ENCODE measurements at places on chromosomes 4 and X.

DNA sequence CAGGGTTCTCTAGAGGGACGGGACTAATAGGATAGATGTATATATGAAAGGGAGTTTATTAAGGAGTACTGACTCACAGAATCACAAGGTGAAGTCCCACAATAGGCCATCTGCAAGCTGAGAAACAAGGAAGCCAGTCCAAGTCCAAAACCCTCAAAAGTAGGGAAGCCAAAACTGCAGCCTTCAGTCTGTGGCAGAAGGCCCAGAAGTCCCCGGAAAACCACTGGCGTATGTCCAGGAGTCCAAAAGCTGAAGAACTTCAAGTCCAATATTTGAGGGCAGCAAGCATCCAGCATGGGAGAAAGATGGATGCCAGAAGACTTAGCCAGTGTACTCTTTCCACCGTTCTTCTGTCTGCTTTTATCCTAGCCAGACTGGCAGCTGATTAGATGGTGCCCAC, 227.2 kb downstream of the KCTD8 start:
- DNase-seq: no peak

DNA sequence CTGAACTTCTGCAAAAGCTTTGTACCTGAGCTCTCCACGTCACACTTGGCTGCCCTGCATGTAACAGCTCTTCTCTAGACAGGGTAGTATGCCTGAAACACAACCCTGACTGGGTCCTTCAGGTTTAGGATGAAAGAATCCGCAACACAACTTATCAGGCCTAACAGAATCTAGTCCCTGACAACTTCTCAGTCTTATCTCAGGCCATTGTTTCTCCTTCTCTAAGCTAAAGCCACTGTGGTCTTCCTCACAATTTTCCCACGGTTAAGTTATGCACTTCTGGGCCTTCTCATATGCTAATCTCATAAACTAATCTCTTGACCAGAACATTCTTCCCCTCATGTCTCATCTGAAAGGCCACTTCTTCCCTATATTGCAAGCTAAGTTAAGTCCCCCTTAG, 10.8 kb upstream of the TMPRSS11B start:
- no peak for DNase-seq

GRCh38 chrX:122641136-122641535, 542.9 kb upstream of the GRIA3 start:
- DNase-seq: no peak

DNA sequence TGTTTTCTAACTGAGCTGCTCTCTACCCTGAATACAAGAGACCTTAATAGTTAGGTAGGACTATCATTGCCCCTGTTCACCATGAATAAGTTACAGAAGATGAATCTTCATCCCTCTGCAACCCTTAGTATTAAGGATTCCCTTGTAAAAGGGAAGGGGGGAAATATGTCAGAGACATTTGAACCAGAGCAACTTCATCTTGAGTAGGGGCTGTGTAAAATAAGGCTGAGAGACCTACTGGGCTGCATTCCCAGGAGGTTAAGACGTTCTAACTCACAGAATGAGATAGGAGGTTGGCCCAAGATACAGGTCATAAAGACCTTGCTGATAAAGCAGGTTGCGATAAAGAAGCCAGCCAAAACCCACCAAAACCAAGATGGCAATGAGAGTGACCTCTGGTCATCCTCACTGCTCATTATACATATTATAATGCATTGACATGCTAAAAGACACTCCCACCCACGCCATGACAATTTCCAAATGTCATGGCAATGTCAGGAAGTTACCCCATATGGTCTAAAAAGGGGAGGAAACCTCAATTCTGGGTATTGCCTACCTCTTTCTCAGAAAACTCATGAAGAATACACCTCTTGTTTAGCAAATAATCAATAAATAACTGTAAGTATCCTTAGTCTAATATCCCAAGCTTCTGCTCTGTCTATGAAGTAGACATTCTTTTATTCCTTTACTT, 19.5 kb upstream of the TMPRSS11B start:
- DNase-seq: no peak

Measured in stimulated activated CD8-positive, alpha-beta memory T cell treated with anti-CD3 and anti-CD28 coated beads, Interleukin-15, amount 100 ng/mL, for 48 hours (primary cell).